ENCODE measurements at places on chromosomes 7 and 10. TPM values are rescaled to one million over a fixed set of nuclear protein-coding genes. Genes with fewer than 3 reads are reported as not detected.

- no peak for DNase-seq
Observed at GRCh38 chr7:15376600-15376999, 185.2 kb downstream of the AGMO start.

GRCh38 chr7:157018997-157019608 is 8.6 kb upstream of the MNX1 start:
- no peak for DNase-seq

DNA sequence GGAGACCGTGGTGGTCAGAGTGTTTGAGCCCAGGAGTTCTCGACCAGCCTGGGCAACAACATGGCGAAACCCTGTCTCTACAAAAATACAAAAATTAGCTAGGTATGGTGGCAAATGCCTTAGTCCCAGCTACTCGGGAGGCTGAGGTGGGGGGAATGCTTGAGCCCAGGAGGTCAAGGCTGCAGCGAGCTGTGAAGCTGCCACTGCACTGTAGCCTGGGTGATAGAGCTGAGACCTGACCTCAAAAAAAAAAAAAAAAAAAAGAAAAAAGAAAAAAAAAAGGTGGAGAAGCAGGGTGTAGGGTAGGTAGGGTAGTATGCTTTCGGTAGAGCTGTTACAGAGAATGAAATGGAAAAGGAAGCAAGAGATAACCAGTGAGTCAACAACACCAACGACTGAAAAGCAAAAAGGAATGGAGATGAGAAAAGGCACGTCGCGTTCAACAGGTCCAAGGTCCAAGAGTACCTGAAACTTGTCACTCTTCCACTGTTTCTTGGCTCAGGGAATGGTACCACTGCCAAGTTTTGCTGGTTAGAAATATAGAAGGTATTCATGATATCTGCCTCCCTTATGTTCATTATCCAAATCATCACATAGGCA is 4.3 kb upstream of the RSBN1L start:
- DNase-seq = no peak

DNA sequence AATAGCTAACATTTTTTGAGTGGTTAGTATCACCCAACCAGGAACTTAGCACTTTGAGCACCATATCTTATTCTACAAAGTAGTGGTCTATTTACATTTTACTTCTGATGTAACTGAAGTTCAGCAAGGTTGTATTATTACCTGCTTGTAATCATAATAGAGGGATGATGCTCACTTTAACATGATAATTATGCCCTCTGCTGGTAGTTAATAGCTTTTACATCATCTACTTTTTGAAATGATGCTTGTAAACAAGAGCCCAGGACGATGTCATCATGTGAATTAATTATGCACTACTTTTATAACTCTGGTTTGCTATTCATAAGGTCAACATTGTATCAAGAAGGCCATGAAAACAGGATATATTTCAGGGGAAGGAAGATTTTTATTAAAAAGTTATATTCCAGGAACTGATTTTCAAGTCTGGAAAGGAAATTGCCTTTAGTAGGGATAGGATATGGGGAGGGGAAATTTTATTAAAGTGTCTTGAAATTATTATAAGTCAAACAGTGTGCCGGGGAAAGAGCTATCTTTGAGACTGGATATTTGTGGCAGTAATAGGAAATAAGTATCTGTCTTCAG is 80.3 kb upstream of the SCIN start:
- no peak for DNase-seq

GRCh38 chr10:129533281-129533680 is 66.2 kb downstream of the MGMT start:
- no peak for DNase-seq

- DNase-seq = no peak
Observed at GRCh38 chr7:32890793-32891042, 842 bp downstream of the KBTBD2 start.

DNA sequence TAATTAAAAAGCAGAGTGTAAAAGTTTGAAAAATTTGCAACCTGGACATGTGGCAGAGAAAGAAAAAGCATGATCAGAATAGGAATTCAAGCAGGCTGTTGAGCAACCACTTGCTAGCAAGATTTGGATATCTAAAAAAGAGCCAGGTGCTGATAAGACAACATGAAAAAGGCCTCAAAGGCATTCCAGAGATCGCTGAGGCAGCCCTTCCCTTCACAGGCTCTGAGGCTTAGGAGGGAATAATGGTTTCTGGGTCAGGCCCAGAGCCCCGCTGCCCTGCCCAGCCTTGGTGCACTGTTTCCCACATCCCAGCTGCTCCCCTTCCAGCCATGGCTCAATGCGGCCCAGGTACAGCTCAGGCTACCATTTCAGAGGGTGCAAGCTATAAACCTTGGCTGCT is 64.1 kb upstream of the EEPD1 start:
- no peak for DNase-seq

GRCh38 chr7:152969335-152969734 is 209.8 kb downstream of the ACTR3B start:
- no peak for DNase-seq

DNA sequence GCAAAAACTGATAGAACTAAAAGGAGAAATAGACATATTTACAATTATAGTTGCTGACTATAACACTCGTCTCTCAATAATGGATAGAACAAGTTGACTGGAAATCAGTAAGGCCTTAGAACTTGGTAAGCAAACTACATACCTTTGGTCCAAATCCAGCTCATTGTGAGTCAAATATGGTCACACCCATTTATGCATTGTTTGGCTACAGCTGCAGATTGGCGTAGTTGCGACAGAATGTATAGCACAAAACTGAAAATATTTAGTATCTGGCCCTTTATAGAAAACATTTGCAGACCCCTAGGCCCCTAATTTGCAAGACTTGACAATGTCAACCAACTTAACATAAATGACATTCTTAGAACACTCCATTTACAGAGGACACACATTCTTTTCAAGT is 103.6 kb upstream of the EGR2 start:
- no peak for DNase-seq

DNA sequence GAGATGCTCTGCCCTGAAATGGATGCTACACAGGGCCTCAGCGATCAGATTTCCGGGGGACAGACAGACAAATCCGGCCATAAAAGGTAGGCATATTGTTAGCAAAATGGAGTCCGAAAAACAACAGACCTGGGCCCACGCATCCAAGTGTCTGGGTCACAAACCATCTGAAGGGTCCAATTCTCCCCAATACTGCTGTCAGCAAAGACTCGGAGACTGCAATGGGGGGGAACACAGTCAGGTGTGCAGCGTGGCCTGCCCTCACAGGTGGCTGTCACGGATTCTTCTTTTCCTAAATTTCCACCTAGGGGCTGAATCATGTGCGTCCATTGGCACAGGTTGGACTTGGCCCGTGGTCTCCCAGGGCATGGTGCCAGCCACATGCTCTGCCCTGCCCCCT is 12.9 kb downstream of the PKD1L1 start:
- no peak for DNase-seq

DNA sequence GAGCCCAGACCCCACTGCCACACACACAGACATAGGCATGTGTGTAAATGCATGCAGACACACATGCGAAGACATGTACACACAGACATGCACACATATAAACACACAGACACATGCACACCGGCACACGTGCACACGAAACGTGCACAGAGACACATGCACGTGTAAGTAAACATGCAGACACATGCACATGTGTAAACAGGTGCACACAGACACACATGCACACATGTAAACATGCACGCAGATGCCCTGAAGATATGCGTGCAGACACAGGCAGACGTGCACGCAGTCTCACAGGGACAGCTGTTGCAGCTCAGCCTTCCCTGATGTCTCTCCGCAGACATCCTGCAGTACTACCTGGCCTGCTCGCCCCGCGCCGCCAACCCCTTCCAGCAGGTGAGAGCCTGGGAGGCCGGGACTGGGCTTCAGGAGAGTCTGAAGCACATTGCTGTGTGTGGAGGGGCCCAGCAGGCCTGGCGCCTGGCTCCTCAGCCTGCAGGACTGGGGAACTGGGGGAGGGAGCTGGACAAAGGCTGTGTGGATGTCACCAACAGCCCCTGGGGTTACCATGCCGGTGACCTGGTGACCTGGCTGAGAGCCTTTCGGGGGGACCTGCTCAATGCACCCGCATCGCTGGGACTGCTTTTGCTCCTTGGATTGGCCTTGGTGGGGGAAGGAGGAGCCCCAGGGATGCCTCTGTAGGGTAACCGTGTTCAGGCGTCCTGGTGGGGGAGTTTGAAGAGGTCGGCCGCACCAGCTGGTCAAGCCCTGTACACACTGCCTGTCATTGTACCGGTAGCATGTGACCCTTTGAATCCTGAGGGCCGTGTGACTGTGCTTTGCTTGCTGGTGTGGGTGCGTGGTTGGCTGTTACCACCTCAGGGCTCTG is 20.3 kb downstream of the TTYH3 start:
- DNase-seq = no peak

DNA sequence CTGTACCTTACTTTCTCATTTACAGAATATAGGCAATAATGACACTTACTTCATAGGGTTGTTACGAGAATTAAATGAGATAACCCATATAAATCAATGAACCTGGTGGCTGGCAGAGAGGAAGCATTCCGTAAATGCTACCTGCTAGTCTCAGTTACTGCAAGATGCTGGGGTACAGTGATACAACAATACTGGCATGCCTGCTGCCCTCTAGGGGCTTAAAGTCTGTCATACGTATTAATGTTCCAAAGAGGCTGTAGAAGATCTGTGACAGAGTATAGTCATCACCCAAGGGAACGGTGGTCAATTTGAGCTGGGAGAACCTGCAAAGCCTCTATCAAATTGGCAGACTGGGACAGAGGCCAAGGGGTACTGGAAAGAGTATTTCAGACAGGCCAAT is 421.5 kb downstream of the GPAM start:
- no peak for DNase-seq

Gene PHYH
- total RNA-seq = 27.1 TPM

Gene OR6V1
- total RNA-seq = not detected

Gene ENTPD7
- total RNA-seq = 8.1 TPM

Gene FOXI2
- not detected for total RNA-seq

Gene ASZ1
- not detected for total RNA-seq
